HT1080 (cell line): ENCODE measurements at places on chromosomes 2 and 18. TPM values are rescaled to one million over a fixed set of nuclear protein-coding genes. Genes with fewer than 3 reads are reported as not detected.

GRCh38 chr18:69715191-69715795 is 232.4 kb downstream of the CD226 start:
- no peak for DNase-seq

GRCh38 chr2:116132833-116133232 is 1681.7 kb upstream of the DDX18 start:
- DNase-seq, result no peak

DNA sequence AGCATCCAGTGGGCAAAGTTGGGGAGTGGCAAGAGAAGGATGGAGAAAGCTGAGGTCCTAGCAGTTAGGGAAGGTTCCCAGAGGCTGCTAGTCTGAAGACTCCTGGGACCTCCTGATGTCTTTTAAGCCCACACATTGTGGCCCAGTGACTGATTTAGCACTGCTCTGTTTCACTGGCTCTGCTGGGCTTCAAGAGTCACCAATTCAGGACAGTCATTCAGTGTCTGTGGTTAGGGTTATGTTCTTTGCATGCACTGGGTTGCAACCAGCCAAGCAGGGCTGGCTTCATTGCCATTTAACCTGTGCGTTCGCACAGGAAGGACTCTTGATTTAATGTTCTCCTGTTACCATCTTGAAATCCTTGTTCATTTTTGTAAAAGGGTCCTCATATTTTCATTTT is 199.2 kb downstream of the ICOS start:
- no peak for DNase-seq

DNA sequence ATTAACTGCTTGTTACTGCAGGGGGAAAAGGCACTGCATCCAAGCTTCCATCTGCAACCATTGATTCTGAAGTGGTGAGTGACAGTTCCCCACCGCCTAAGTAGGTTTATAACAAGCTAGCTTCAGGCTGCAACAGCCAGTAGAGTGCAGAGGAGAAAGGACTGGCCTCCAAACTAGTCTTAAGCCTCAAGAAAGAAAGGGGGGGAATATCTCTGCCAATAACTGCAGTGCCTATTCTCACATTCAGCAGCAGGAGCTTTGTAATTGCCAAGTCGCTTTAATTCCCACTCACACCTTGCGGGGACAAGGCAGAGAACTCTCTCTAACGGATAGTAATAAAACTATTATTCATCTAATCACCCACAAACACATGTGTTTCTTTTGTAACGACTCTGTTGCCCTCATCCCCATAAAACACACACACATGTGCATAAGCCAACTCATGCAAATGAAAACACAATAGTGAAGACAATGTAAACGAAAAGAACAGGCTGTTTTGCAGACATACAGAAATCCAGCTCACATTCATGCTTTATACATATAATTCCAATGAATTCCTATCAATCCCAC is 1963.3 kb upstream of the PIK3C3 start:
- DNase-seq, result no peak

GRCh38 chr2:132979339-132980093 is 309.5 kb upstream of the LYPD1 start:
- no peak for DNase-seq

DNA sequence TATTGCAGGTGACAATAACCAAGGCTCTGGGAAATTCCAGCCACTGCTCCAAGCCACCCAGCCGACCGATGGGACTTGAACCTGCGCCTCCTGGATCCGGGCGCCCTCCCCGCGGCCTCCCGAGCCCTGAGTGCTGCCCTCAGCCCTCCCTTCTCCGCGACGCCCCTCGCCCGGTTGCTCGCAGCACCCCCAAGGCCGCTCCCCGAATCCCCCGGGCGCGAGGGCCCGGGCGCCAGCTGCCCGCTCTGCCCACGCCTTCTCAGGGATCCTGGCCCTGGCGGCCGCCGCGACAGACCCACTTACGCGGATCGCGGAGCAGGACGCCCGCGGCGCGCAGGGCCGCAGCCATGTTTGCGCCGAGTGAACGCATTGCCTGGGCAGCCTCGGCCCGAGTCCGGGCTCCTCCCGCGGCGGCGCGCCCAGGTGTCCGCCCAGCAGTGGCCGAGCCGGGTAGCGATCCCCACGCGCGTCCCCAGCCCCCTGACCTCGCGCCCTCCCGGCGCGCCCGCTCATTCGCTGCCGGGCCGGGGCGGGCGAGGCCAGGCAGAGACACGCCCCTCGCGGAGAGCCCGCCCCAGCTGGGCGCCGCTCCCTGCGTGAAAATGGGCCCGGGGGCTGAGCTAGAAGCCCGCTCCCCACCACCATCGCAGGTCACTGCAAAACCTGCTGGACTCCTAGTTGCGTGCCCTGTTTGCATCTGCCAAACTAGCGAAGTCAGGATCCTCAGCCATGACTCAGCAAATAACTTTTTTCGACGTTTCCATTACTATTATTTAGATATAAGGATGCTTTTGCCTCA is at the start of gene FECH:
FECH (minus strand) TSS at position 452 of the 799 bp plus-strand sequence; CDS start at position 370, 82 bp downstream.
- peak; percentile 58 for DNase-seq

DNA sequence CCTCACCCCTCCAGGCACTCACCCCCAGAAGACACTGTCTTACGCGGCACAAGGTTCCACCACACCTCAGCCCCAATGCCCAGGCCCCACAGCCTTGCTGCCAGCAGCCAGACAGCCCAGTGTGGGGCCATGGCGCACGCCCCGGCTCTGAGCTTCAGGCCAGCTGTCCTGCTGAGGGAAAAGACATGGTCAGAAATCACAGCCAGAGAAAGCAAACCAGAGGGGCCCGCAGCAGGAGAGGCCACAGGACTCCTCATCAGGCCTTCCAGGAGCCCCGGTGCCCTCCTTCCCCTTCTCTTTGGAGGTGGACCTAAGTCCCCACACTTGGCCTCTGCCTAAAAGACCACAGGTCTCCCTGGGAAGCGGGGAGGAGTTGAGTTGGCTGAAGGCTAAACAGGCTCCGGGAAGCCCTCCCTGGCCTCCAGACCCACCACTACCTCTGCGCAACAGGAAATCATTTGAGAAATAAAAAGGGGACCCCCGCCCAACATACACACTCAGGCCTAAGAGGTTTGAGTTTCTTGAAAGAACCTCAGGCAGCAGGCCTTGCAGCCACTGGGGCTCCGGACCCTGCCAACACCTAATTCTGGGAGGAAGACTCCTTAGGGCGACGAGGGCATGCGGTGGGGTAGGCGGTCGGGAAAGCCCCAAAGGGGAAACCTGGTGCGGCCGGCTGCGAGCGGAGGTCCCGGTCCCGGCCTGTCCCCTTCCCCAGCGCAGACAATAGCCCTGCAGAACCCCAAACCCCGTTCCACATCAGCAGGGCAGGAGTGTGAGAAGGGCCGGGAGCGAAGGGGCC is 1.9 kb downstream of the SEMA4C start:
- DNase-seq, result no peak

GRCh38 chr18:64287926-64288325 is 139.0 kb upstream of the LINC00305 start:
- DNase-seq, result peak; percentile 36

GRCh38 chr2:229344151-229344551 is 73.1 kb upstream of the PID1 start:
- DNase-seq, result peak; percentile 31

GRCh38 chr2:240247241-240247867 is 106.9 kb upstream of the OTOS start:
- DNase-seq, result no peak

GRCh38 chr2:58562276-58562675 is 321.2 kb upstream of the FANCL start:
- no peak for DNase-seq

GRCh38 chr18:23819001-23819400 is 129.7 kb downstream of the LAMA3 start:
- no peak for DNase-seq

GRCh38 chr18:3447068-3447894 is 2.7 kb upstream of the TGIF1 start:
- DNase-seq, result peak; percentile 50

DNA sequence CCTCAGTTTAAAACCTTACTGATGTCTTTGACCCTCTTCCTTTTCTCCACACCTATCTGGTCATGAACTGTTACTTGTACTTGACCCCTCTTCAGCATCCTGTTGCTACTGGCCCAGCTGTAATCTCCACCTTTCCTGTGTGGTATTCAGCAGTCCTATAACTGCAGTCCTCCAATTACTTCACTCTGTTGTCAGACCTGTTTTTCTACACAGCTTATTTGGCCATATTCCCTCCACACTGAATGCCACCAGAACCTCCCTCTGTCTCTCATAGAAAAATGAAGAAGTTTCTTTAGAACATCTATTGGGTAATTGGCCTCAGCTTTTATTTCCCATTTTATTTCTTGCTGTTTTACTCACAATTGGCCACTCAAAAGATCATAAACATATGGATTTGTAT is 155.4 kb downstream of the ASXL3 start:
- DNase-seq, result no peak

DNA sequence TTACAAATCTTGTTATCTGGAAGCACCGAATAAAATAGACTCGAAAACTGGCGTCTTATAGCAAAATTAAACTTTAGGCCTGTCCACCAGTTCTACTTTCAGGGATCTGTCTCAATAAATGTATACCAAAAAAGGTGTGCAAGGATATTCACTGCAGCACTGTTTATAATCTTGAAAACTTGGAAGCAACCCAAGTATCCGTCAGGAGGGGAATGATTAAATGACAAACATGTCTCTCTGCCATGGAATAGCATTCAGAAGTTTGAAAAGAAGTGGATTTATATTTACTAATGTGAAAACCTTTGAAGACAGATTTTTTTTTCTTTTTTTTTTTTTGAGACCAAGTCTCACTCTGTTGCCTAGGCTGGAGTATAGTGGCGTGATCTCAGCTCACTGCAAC is 32.3 kb upstream of the SATB2 start:
- DNase-seq, result no peak

FAM210A gene
- 47.2 and 51.1 TPM in 2 replicates for total RNA-seq

CABYR gene
- 1.0 TPM in 1 of 2 replicates, not detected in the other for total RNA-seq

MOCOS gene
- total RNA-seq, result 9.2 and 12.2 TPM in 2 replicates

REG1A gene
- not detected in 2 replicates for total RNA-seq

SCN9A gene
- total RNA-seq, result 1.1 and 1.8 TPM in 2 replicates
